Activated naive CD8-positive, alpha-beta T cell treated with anti-CD3 and anti-CD28 coated beads, Interleukin-2, amount 50 U/mL, for 16 hours (primary cell): ENCODE measurements at places on chromosomes 7 and 10.

GRCh38 chr7:118844748-118845147, 620.2 kb downstream of the ANKRD7 start:
- no peak for DNase-seq

DNA sequence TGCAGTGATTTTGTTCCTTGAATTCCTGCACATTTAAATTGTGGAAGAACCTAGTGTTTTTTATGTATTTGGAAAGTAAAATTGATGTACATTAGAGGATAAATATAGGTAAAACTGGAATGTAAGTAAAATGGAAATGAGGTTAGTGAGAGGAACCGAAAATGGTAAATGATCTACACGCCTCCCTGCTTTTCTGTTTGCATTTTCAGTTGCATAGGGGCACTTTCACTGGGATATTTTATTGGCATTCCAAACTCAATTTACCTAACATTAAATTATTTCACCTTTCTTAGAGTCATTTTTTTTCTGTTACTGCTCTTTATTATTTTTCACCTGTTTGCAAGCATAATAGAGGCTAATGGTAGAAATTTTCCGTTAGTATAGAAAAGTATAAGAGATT, 8.0 kb downstream of the CDK13 start:
- no peak for DNase-seq

- no peak for DNase-seq
These were observed 93.4 kb downstream of the FAM107B start for GRCh38 chr10:14681305-14681704.

- no peak for DNase-seq
These were observed 183.7 kb downstream of the GPAM start for GRCh38 chr10:111999915-112000302.

DNA sequence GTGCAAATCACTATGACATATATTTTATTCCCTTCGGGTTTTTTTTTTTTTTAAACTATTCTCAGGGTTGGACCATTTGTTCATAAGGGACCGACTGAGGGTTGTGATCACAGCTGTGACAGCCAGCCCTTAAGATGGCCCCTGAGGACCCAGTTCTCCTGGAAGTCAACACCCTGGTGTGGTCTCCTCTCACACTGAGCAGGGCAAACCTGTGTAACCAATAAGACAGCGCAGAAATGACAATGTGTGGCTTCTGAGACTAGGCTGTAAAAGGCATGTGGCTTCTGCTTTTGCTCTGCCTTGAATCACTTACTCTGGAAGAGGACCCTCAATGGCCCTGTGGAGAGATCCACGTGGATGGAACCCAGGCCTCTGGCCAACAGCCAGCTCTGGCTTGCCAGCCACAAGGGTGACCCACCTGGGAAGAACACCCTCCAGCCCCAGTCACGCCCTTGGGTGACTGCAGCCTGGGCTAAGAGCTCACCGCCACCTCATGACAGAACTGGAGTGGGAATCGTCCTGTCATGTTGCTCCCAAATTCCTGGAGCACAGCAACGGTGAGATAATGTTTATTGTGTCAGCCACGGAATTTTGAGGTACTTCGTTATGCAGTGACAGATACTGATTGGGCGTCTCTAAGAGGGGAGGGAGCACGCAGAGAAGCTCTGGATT, 127.1 kb downstream of the CLEC2L start:
- DNase-seq: no peak

GRCh38 chr10:126369125-126369710, 19.1 kb downstream of the ADAM12 start:
- no peak for DNase-seq

DNA sequence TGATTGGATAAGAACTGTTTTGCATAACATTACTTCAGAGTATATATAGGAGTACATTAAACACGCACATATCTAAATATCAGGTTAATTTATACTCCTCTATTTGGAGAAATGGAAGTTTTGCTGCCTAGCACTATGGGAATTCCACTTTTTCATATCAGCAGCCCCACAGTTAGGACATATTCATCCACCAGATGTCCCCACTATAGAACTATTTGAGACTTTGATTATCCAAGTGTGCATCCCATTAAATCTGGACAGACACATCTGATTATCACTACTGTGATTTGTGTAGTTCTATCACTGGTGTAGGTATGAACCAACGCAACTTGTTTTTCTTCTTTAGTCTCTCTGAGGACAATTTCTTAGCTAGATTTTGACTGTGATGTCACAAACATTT, 345.7 kb downstream of the THSD7A start:
- no peak for DNase-seq
